ENCODE measurements at places on chromosomes 3 and 15.

DNA sequence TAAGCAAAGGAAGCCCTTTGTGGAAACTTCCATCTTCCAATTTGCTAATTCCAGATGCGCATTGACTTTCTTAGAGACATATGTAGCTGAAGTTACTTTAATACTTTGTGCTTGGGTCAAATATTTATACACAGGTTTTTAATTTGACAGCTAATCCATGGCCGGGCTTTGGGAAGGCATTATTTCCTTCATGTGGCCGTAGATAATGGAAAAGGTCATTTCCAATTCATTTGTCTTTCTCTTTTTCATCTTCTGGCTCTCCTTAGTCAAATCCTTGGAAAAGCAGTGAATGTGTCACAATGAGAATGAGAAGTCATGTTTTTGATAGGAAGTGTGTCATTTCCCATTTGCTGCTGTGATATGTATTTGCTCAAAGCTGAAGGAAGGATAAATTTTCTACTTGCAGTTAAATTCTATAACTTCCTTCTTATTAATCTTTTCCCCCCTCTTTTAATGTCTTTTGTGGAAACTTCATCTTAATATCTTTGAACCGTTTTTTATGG, 323.3 kb downstream of the CLSTN2 start:
- no peak for DNase-seq

- no peak for DNase-seq
These were observed 42.1 kb upstream of the TSPAN3 start for GRCh38 chr15:77112838-77113504.

DNA sequence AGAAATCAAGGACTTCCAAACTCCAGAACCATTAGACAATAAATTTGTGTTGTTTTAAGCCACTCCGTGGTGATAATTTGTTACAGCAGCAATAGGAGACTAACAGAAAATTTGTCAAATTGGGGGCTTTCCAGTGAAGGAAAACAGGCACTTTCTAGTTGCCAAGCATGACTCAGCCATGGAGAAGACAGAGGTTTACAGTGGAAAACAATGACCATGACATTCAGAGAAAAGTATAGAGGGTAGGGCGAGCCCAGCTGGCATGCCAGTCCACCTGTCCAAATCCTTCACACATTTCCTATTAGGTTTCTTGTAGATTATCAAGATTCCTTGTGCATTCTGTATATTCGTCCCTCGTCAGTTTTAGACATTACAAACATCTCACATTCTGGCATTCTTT, 24.9 kb downstream of the SLCO2A1 start:
- no peak for DNase-seq

DNA sequence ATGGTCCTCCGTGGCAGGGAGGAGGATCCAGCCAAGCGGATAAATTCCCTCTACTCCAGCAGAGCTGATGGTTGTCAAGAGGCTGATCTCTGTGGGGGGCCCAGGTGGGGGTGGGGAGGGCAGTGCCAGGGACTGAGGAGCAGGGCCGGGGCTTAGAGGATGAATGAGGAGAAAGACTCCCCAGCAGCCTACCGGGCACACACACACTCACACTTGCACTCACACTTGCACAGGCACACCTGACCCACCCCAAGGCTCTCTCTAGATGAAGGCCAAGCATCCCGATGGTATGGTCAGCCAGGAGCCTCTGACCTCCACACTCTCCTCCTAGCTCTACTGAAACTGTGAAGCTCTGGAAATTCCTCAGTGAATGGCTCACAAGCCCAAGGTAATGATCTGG, 131.3 kb upstream of the PRR20G start:
- no peak for DNase-seq

DNA sequence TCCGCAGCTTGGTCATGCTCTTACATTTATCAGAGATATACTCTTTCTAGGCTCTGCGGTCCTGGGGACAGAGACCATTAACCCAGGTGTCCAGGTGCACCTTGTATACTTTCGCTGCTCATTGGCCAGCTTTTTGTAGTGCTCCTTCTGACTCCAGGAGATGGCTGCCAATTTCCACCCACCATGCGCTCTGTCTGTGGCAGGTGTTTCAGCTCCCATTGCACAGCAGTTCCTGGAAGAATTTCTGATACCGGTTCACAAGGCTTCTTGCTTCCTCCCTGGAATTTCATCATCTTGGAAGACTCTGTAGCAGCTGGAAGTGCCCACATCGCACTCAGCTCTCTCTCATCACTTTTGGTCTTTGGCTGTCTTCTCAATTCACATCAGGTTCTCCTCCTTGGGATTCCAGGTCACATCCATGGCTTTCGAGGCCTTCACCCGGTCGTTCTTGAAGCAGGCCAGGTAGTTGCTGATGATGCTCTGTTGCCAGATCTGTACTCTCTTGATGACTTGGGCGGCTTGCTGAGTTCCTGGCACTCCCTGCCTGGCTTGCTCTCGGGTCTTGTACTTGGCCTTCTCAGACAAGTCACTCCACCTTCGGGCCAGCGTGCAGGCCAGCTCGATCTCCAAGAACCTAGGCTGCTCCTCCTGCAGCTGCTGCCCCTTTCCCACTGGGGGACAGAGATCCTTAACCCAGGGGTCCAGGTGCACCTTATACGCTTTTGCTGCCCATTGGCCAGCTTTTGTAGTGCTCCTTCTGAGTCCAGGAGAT, 41.1 kb upstream of the ARL8B start:
- no peak for DNase-seq

DNA sequence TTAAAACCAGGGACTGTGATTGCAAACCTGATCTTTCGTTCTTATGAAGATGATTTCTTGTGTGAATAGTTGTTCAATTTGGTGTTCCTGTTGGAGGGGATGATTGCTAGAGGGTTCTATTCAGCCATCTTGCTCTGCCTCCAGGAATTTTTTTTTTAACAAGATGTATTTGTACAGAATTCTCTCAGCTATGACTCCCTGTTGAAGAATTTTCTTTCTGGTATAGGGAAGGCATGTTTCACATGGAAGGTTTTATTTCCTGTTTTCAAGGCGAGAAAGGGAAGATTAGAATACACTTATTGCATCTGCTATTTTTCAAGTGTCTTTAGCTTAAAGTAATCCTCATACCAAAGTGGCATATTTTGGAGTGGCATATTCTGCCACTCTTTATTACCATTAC, 5.6 kb upstream of the LRRC34 start:
- no peak for DNase-seq

DNA sequence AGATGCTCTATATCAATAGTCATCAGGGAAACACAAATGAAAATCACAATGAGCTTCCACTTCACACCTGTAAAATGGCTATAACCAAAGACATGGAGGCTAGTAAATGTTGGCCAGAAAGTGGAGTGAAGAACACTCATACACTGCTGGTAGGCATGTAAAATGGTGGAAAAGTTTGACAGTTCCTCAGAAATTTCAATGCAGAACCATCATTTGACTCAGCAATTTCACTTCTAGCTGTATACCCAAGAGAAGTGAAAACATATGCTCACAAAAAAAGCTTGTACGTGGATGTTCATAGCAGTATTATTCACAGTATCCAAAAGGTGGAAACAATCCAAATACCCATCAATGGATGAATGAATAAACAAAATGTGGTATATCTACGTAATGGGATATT, 19.2 kb upstream of the TOP2B start:
- DNase-seq: no peak

GRCh38 chr15:47027322-47027946, 689.9 kb upstream of the SEMA6D start:
- DNase-seq: no peak

All from activated T-helper 1 cell treated with anti-CD3 and anti-CD28 coated beads, Interleukin-12 subunit alpha, Interleukin-12 subunit beta, Interleukin-2, Interleukin-4 antibody, amounts not matched to agents 30 ng/mL and 10 ng/mL and 1 ng/mL, durations not matched to agents 14 hours and 24 hours and 36 hours (primary cell).